ENCODE measurements at places on chromosomes 5 and 9.

GRCh38 chr5:132451387-132451786 lies 39.2 kb downstream of the IRF1 start:
- peak; percentile 59 for DNase-seq

GRCh38 chr9:99130069-99130468 lies 25.2 kb downstream of the TGFBR1 start:
- no peak for DNase-seq

- DNase-seq, result no peak
Measured at GRCh38 chr5:158922816-158923215, 176.9 kb downstream of the EBF1 start.

GRCh38 chr9:109568568-109569210 lies 70.6 kb upstream of the PTPN3 start:
- no peak for DNase-seq

DNA sequence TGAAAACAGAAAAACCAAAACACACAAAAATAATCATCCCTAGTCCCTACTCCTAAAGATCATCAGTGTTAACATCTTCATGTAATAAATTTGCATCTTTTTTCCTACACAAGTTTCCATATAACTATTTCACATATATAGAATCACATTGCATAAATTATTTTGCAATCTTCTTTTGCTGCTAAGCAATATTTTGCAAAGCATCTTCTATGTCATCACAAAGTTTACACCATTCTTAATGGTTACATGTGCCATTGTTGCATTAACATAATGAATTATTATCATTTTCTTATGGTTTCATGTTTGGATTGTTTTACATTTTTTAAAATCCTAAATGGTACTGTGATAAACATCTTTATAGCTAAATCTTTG lies 17.8 kb downstream of the SH3TC2 start:
- no peak for DNase-seq

- DNase-seq, result no peak
Measured at GRCh38 chr5:171275841-171276544, 33.1 kb upstream of the TLX3 start.

Data from astrocyte of the spinal cord (primary cell).